ENCODE measurements at places on chromosomes 3 and 15.

DNA sequence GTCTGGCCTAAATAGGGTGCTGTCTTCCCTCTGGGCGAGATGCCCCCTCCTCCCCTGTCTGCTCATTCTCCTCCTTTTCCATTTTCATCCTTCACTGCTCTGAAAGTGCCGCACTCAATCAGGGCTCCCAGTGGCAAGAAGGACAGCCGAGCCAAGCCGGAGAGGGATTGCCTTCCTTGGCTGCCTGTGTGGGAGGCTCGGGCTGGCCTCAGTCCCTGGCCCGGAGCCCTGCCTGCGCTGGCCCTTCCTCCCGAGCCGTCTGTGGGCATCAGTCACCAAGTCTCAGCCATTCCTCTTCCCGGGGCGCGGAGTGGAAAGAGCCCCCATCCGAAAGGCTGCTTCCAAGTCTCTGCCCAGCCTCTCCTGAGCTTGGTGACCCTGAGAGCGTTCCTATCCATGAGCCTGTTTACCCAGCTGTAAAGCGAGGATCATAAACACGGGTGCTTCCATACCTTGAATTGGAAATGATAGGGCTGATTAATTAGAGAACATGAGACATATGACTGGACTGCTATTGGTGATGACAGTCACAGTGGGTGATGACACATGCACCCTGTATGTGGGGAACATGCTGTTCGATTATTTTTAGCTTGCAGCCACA is 59.1 kb upstream of the TLE3 start:
- DNase-seq: no peak

DNA sequence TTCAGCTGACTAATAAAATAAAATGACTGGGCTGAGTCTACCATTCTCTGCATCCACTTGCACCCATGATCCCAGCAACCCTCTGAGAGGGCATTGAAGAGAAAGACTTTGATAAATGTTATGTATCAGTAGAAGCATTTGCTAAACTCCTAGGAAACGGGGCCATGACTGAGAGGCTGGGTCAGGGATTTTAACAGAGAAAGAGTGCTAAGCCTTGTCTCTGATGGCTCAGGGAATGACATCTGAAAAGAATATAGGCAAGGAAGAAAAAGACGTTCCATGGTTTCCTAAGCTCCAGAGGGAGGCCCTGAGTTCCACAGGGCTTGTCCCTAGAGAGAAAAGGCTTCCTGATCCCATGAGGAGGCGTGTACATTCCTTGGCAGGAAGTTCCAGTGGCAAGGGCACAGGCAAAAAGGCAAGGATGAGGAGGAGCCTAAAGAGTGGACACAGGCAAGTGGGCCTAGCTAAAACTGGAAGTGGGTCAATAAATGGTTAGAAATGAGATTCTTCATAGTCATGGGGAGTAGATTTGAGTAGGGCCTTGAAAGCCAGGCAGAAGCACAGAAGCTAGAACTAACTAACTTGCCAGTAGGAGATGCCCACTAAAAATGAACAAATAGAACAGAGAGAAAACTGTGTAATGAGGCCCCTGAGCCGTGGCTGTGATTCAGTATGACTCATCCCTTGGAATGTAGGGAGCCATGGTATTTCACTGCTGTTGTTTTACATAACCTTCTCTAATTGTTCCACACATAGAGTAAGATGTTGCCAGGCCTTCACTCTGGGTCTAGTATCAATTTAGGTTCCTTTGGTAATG is 44.9 kb upstream of the MANF start:
- no peak for DNase-seq

- DNase-seq: no peak
Observed at GRCh38 chr3:45318689-45319088, 69.7 kb upstream of the LARS2 start.

- DNase-seq: no peak
Observed at GRCh38 chr15:41945221-41945620, 27.1 kb downstream of the EHD4 start.

GRCh38 chr3:83131236-83131635 is 1369.8 kb upstream of the GBE1 start:
- no peak for DNase-seq

DNA sequence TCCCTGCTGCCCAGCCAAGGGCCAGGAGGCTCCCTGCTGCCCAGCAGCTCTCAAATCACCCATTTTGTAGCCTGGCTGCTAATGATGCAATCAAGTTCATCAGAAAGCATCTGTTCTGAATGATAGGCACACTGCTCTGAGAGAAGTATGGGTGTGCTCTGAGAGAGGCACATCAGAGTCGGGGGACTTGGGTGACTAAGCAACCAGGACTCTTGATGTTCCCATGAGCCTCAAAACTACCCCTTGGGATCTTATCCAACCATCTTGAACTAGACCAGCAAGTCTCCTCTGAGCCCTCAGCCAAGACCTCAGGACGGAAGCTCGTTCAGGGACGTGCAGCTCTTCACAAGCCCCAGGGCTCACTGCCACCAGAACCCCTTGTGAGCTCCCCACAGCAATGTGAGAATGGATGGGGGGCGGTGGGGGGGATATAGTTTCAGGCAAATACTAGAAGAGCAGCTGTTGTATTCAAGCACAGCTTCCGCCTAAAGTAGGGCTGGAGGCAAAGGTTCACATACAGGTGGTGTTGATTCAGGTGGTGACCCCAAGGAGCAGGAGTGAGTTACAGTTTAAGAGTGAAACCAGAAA is 52.2 kb upstream of the HES1 start:
- no peak for DNase-seq

DNA sequence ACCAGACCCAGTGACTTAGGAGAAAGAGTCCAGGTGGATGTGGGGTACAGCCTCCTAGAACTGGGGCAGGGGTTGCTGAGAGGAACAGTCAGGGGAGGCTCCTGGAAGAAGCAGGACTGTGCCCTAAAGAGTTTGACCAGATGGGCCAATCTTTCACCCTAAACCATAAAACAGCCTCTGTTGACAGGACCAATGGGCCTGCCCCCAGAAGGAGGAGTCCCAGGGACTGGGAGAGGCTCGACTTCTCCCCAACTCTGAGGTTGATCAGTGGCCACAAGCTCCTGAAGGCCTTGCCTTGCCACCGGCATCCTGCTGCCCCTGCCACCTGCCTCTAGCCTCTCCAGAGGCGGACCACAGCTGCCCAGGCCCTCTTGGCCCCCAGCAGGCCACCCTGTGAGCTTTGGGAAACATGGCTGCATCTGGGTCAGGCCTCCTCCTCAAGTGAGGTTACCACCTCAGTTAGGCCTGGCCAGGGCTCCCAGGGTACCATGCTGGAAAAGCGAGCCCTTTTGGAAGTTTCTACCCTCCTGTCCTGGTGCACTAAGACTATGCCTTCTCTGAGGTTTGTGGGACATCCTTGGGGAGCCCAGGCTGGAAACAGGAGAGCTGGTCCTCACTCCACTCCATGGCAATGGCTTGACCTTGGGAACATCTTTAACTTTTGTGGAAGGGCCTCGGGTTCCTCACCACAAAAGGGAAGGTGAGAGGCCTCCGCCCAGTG is 2.8 kb downstream of the VIPR1 start:
- no peak for DNase-seq

GRCh38 chr3:130539005-130539404 is 22.0 kb downstream of the COL6A6 start:
- no peak for DNase-seq

GRCh38 chr3:9915254-9916141 is 1.4 kb upstream of the IL17RC start:
- DNase-seq: no peak

DNA sequence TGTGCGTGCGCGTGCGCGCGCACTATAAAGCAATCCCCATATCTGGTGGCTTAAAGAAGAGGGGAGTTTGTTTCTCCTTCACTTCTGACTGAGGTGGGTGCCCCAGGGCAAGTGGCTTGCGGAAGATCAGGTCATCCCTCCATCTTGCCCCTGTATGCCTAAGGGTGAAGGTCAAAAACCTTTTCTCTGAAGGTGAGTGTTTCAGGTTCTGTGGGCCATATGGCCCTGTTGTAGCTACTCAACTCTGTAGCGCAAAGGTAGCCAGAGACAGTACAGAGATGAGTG is 5.5 kb downstream of the ABTB1 start:
- no peak for DNase-seq

GRCh38 chr3:149572796-149573414 is 84.9 kb downstream of the WWTR1 start:
- DNase-seq: no peak

DNA sequence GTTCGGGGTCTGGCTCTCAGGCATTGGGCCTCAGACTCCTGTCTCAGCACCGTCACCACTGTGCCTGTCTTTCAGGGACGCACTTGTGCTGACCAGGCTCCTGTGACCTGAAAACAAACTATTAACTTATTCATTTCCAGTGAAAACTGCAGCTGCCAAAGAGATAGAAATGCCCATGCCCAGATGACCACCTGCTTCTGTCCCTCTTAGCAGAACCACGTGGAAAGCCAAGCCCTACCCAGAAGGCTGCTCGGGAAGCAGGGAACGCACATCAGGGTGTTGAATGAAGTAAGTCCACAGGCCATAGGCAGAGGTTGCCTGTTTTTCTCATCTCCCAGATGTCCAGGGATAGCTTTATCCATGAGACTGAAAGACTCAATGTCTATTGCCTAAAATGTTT is 219.3 kb downstream of the EBLN2 start:
- DNase-seq: no peak

GRCh38 chr3:73036694-73037591 is 24.5 kb upstream of the EBLN2 start:
- no peak for DNase-seq

- no peak for DNase-seq
Observed at GRCh38 chr15:67691450-67691849, 133.9 kb upstream of the SKOR1 start.

DNA sequence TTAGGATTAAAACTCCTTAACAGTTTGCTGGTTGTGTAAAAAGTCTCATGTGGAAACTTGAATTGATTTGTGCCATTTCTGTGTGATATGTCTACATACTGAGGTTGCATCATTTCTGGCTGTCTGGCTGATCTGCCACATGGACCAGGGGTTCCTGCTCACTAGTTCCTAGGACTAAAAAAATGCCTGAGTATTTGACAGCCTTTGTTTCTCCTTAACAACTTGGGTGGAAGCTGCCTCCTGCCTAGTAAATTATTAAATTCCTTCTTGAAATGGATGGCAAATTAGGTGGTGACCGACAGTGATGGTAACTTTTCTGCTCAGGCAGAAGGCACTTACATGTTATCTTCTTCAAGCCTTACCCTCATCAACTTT is 226.9 kb upstream of the MRPL3 start:
- no peak for DNase-seq

GRCh38 chr15:65042776-65043327 is 2.3 kb upstream of the SLC51B start:
- no peak for DNase-seq

GRCh38 chr15:32852771-32853170 is 135.0 kb downstream of the GREM1 start:
- no peak for DNase-seq

GRCh38 chr15:37220949-37221670 is 120.8 kb upstream of the MEIS2 start:
- no peak for DNase-seq

DNA sequence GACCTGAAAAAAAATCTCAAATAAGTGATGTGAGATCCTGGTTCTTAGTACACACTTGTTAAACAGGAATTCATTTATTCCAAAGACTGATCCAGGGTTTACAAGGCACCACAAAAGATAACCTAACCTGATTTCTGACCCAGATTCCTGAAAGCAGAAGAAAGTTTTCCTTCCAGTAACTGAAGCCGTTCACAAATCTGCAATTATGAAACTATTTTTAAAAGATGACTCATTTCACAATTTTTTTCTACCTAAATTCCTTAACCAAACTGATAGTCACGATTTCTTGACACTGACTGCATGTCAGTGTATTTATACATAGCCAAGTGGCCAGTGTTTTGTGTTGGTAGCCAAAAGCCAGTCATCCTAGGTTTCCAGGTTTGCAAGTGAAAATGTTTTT is 17.1 kb downstream of the SLC9A9 start:
- no peak for DNase-seq

All from stimulated activated CD8-positive, alpha-beta memory T cell treated with anti-CD3 and anti-CD28 coated beads, Interleukin-4, amount 100 ng/mL, for 4 hours (primary cell).